Activated CD4-positive, alpha-beta T cell treated with anti-CD3 and anti-CD28 coated beads for 1 hour (primary cell): ENCODE measurements at places on chromosomes 3 and 15.

GRCh38 chr3:43915546-43915945 is 224.8 kb downstream of the ABHD5 start:
- DNase-seq, result no peak

GRCh38 chr3:156090126-156090525 is 30.3 kb upstream of the KCNAB1 start:
- DNase-seq, result no peak

GRCh38 chr3:193782276-193782647 is 189.3 kb downstream of the OPA1 start:
- no peak for DNase-seq

DNA sequence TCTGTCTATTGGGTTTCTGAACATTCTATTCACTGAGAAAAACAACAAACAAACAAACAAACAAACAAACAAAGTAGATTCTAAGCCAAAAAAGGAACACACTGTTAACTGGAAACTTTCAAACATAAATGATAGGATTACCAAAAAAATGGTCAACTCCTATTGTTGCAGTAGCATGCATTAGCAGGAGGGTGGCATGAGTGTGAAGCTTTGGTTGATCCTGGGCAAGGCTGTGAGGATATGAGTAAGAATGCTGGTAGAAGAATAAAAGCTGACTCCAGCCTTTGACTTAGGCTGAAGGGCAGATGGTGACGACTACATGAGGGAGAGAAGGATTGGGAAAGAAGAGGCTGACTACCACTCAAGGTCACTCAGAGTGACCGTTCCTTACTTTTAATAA is 810.3 kb downstream of the VGLL3 start:
- no peak for DNase-seq

- DNase-seq, result no peak
Observed at GRCh38 chr15:65409036-65409631, 13.6 kb downstream of the IGDCC4 start.

GRCh38 chr15:33780011-33780768 is 188.1 kb upstream of the CHRM5 start:
- no peak for DNase-seq

DNA sequence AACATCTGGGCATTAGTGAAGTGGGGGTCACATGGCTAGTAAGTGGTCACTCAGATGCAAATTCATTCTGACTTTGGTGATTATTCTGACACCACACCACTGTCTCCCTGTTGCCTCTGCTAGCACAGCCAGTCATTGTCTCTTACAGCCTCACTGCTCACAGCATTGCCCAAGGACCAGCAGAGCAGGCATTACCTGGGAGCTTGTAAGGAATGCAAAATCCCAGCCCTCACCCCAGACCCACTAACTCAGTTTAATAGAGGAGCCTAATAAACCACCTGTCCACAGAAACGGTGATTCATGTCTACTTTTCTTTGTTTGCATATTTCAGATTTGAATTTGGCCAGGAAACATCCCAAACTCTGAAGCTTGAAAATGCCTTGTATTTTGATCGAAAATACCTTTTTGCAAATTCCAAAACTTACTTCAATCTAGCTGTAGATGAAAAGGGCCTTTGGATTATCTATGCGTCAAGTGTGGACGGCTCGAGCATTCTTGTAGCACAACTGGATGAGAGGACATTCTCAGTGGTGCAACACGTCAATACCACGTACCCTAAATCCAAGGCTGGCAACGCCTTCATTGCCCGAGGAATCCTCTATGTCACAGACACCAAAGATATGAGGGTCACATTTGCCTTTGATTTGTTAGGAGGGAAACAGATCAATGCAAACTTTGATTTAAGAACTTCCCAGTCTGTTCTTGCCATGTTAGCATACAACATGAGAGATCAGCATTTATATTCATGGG is 62.7 kb downstream of the GLDN start:
- no peak for DNase-seq

DNA sequence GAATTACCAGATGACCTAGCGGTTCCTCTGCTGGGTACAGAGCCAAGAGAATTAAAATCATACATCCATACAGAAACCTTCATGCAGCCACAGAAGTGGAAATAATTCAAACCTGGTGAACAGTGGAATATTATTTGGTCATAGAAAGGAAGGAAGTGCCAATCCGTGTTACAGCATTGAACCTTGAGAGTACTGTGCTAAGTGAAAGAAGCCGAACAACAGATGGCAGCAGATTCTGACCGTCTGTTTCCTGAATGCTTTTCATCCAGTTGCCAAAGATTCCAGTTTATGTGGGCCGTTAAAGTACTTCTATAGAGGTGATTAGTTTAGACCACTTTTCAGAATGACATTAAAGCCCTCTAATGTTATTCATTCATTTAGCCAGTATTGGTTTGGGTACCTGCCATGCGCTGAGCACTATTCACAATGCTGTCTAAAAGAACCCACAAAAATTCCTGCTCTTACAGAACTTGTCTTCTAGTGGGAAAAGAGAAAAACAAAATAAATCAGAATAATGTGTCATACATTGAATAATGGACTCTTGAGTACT is 45.8 kb upstream of the SENP5 start:
- DNase-seq, result no peak

GRCh38 chr3:157465741-157466140 is 29.1 kb downstream of the PTX3 start:
- DNase-seq, result no peak

GRCh38 chr3:35649405-35649804 is 10.1 kb downstream of the ARPP21 start:
- DNase-seq, result no peak

GRCh38 chr3:37566730-37567129 is 294.9 kb upstream of the CTDSPL start:
- DNase-seq, result no peak

DNA sequence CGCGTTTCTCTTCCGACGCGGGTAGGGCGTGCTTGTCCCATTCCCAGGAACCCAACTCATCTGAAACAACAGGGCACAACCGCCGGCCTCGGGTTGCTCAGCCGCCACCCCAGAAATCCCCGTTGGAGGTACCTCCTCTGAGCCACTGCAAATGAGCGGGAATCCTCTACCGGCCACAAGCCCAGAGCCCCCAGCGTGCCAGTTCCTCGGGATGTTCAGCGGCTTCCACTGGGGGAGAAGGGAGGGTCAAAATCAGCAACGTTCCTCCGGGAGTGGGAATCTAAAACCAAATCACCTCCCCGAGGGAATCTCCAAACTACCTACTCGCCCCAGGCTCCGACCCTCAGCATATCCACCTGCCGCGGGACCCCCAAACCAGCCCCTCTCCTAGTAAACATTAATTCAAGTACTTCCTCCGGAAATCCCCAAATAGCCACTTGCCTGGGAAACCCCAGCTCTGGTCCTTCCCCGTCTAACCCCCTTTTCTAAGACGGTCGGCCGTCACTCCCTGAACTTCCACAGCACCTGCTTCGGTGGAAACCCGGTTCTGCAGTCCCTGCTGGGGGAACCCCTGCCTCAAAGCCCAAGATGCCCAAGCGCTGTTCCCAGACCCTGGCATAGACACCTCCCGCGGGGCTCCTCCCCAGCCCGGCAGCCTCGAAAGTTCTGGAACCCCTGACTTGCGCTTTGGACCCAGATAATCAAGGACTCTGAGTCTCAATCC is 887 bp downstream of the OXTR start:
- no peak for DNase-seq

- DNase-seq, result no peak
Observed at GRCh38 chr3:197552198-197552597, 3.6 kb downstream of the BDH1 start.

DNA sequence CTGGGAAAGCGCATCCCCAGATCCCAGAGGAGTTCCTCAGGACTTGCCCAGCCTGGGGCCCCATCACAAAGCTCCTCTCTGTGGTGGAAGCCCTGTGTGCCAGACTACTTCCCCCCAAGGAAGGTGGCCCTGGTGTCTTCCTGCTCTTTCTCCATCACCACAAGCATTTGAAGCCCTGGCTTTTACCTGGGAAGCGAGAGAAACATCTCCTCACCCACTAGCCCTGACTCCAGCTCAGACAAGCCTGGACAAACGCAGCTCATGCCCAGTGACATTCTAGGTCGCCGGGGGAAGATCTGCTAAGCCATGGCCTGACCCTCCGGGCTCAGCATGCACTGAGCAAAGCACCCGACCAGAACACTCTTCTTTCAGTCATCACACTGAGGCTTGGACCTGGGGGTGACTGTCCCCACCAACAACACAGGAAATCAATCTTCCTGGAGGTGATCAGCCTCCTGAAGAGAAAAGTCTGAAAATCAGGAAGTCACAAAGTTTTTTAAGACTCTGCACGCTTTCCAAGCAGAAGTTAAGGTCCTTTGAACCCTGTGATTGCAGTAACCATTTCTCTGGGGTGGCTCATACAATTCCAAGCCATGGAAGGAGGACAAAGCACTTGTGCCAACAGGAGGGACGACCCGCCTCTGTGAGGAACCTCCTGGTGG is 40.8 kb downstream of the KLHL25 start:
- DNase-seq, result no peak

DNA sequence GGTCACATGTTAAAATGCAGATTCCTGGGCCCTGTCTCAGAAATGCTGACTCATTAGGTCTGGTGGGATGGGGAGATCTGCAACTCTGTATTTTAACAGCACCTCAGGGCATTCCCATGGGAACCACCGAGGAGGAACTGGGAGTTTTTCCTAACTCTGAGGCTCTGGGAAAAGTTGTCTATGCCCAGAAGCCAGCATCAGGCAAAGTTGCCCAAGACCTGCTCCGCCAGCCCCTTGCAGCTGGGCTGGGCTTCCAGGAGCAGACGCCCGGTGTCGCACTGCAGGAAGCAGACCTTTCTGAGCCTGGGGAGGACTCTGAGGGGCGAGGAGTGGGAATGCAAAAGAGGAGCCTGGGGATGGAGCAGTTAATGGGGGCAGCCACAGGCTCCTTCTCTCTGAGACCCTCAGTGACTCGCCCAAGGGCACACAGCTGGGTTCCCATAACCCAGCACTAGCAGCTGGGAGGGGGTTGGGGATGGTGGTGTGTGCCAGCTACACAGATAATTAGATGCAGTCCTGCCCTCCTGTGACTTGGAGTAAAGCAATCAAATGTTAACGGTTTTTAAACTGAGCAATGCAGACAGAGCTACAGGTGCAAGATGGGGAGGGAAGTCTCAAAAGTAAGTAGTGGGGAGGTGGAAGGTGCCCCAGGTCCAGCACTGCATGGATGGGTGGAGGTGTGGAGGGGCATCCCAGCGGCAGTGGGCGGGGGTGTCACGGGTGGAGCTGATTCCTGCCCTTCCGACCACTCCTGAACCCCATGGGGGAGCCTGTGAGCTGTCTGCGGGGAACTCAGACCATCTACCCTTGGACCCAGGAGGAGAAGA is 100.4 kb downstream of the LSM3 start:
- DNase-seq, result no peak

- no peak for DNase-seq
Observed at GRCh38 chr15:73174171-73174570, 121.9 kb downstream of the NEO1 start.

GRCh38 chr3:85535517-85535916 is 576.7 kb downstream of the CADM2 start:
- DNase-seq, result no peak

DNA sequence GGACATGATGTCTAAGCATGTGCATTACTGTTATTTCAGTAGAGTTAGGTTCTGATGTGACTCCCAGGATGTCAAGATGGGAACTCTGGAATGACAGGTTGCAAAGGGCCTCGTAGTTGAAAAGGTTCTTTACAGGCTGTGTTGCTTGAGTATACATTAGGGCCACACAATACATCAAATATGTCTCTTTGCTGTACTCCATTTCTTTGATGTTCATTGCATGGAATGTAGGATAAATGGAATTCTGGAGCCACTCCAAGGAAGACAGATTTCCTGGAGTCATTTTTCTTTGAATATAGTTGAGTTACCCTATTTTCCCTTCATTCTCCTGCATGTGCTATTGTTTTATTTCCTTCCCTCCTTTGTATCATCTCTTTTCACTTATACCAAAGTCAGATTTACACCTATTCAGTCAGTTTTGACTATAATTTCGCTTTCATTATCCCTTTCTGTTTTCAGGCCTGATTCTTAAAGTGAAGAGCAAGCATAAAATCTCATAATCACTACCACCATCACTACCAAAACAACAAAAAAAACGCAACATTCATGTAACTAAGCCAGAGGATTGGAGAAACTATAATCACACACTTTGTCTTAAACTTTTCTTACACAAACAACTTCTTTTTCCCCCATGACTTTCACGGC is 61.2 kb upstream of the PTX3 start:
- no peak for DNase-seq

DNA sequence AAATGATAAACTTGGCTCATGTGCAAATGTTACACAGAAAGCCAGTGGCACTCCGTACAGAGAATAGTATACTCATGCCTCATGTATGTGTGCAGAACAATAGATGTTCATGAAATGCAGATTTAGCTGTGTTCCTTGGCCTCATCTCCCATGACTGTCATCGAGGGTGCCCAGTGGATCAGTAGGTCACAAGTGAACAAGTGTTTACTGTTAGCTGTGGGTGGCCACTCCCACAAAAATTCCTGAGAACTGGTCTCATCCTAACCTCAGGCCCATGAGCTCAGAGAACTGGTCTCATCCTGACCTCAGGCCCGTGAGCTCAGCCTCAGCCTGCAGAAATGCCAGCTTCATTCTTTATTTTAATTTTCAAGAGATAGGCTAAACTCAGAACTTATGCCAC is 124.1 kb downstream of the GADL1 start:
- no peak for DNase-seq

- DNase-seq, result no peak
Observed at GRCh38 chr15:39400821-39401550, 179.9 kb upstream of the THBS1 start.

DNA sequence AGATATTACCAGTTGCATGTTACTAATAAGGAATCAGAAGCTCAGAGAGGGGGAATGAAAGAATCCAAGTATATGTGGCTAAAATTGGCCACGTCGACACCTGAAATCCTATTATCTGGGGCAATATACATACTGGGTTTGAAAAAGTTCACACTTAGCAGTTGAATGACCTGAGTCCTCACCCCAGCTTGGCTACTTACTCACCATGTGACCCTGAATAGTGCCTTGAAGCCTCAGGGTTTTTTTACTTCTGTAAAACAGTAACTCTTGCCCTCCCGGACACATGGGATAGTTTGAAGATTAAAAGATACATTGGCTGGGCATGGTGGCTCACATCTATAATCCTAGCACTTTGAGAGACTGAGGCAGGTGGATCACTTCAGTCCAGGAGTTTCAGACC is 342.2 kb upstream of the TPRG1 start:
- DNase-seq, result no peak

- no peak for DNase-seq
Observed at GRCh38 chr3:128404276-128405068, 62.2 kb downstream of the DNAJB8 start.

DNA sequence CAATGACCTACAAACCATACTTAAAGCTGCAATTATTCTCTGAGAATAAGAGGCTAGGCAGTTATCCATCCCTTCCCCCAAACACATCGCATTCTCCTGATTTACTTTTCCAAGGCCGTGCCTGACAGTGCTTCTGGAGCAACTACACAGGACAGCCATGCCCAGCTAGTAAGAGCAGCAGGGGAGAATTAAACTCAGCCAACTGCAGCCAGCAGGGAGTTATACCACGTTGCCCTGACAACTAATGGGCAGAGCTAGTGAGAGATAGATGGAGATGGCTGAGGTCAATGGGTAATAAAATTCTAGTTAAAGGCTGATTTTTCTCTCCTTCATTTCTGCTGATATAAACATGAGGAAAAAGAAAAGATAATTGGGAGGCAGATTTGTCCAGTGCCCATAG is 193.8 kb upstream of the PPP2R3A start:
- no peak for DNase-seq

GRCh38 chr3:97125902-97126499 is 311.6 kb downstream of the EPHA6 start:
- DNase-seq, result no peak
